SJSA1 (cell line): ENCODE measurements at places on chromosomes 2 and 18. TPM values are rescaled to one million over a fixed set of nuclear protein-coding genes. Genes with fewer than 3 reads are reported as not detected.
A peak's percentile ranks its signal among the peaks of the same experiment; 100 is the strongest.

CARF gene
- 3.1 and 7.9 TPM in 2 replicates for total RNA-seq

LRRC30 gene
- not detected in 2 replicates for total RNA-seq

OSBPL1A gene
- 34.6 and 40.7 TPM in 2 replicates for total RNA-seq

LIMS3 gene
- total RNA-seq, result 0.61 and 11.6 TPM in 2 replicates

COBLL1 gene
- total RNA-seq, result 8.4 and 10.6 TPM in 2 replicates

GRCh38 chr2:130882111-130882690, 45.5 kb downstream of the ARHGEF4 start:
- no peak overlapping the region for H3K4me3 ChIP-seq
- 0 out of 2 replicates have a peak, but pooled peaks cover 3% of the 10 kb centered on the region for H3K27me3 ChIP-seq
- no peaks in the 10 kb centered on the region for H3K36me3 ChIP-seq
- no peak for DNase-seq
- H3K4me1 ChIP-seq, result no peaks in the 10 kb centered on the region
- no peak overlapping the region for H3K27ac ChIP-seq

- no peak for DNase-seq
- H3K27me3 ChIP-seq, result no peaks in the 10 kb centered on the region
- no peaks in the 10 kb centered on the region for H3K4me1 ChIP-seq
- no peak overlapping the region for H3K4me3 ChIP-seq
- H3K27ac ChIP-seq, result no peak overlapping the region
Measured at GRCh38 chr2:221791844-221792243, 219.7 kb upstream of the EPHA4 start.

DNA sequence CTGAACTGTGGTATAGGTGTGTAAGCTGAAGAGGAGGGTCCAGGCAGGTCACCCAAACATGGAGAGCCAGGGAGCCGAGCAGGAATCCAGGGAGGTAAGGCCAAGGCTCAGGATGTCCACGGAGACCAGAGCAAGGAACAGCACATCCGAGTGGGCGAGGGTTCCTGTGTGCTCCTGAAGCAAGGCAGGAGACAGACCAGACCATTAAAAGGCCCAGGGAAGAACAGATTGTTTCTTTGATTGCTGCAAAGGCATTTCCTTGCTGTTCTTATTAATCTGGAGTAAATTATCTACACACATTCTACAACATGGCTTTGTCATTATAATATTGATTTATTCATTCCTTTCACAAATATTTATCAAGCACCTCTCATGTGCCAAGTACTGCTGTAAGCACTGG, 50.1 kb upstream of the SPTBN1 start:
- H3K27me3 ChIP-seq, result no peaks in the 10 kb centered on the region
- H3K36me3 ChIP-seq, result no peaks in the 10 kb centered on the region
- no peaks in the 10 kb centered on the region for H3K4me1 ChIP-seq
- no peak overlapping the region for H3K4me3 ChIP-seq
- DNase-seq, result no peak
- no peak overlapping the region for H3K27ac ChIP-seq

DNA sequence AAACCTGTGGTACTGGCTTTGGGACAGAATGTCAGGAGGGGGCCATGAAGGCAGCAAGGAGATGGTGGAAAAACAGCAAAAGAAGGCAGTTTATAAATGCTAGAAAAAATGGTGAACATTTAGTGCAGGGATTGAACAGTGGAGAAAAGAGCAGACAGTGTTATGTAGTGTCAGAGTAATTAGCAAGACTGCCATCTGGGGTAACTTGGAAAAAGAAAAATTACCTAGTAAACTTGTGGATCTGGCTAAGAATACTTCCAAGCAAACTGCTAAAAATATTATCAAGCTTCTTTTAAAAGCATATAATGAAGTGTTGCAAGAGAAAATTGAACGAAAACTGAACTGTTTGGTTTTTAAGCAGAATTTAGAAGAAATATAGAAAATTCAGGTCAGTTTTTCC, 267.8 kb downstream of the INSIG2 start:
- no peaks in the 10 kb centered on the region for H3K27me3 ChIP-seq
- no peak overlapping the region for H3K4me3 ChIP-seq
- no peaks in the 10 kb centered on the region for H3K4me1 ChIP-seq
- no peak overlapping the region for H3K27ac ChIP-seq

- H3K4me3 ChIP-seq, result no peak overlapping the region
- no peak overlapping the region for H3K27ac ChIP-seq
- no peaks in the 10 kb centered on the region for H3K4me1 ChIP-seq
- no peak for DNase-seq
- no peaks in the 10 kb centered on the region for H3K27me3 ChIP-seq
- no peaks in the 10 kb centered on the region for H3K36me3 ChIP-seq
Measured at GRCh38 chr2:143822736-143823135, 693.5 kb downstream of the ARHGAP15 start.

DNA sequence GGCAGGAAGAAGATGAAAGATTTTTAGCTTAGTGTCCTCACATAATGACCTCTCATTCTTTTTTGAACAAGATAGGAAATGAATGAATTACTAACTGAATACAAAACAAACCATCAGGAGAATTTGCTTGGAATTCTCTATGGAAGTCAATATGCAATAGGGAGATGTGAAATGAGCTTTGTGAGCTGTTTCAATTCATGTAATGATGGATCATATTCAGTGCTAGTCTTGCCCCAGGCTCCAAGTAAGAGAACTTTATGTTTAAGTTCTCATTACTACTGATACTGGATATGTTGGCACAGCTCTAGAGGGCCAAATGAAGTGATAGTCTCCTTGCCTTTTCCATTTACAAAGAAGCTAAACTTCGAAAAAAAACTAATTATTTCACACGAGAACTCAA, 29.2 kb downstream of the MYOM1 start:
- 0 out of 2 replicates have a peak, but pooled peaks cover 4% of the 10 kb centered on the region for H3K27me3 ChIP-seq
- DNase-seq, result no peak
- H3K36me3 ChIP-seq, result no peaks in the 10 kb centered on the region
- H3K4me3 ChIP-seq, result no peak overlapping the region

GRCh38 chr2:134314681-134315368, 61.0 kb downstream of the MGAT5 start:
- no peak overlapping the region for H3K27ac ChIP-seq
- no peaks in the 10 kb centered on the region for H3K36me3 ChIP-seq
- H3K4me1 ChIP-seq, result no peaks in the 10 kb centered on the region
- DNase-seq, result no peak
- H3K4me3 ChIP-seq, result no peak overlapping the region

- H3K27ac ChIP-seq, result no peak overlapping the region
- no peaks in the 10 kb centered on the region for H3K4me1 ChIP-seq
- H3K27me3 ChIP-seq, result no peaks in the 10 kb centered on the region
Measured at GRCh38 chr2:147076634-147077033, 768.2 kb upstream of the ACVR2A start.

- no peak for DNase-seq
- peak overlapping the region; percentile 92 for H3K27ac ChIP-seq
- no peaks in the 10 kb centered on the region for H3K27me3 ChIP-seq
- H3K4me3 ChIP-seq, result no peak overlapping the region
- no peaks in the 10 kb centered on the region for H3K36me3 ChIP-seq
- peaks cover 44% of the 10 kb centered on the region for H3K4me1 ChIP-seq
Measured at GRCh38 chr2:118667964-118668363, 179.5 kb downstream of the EN1 start.
